Activated CD8-positive, alpha-beta T cell treated with anti-CD3 and anti-CD28 coated beads for 36 hours (primary cell): ENCODE measurements at places on chromosomes 13 and 19. TPM values are rescaled to one million over a fixed set of nuclear protein-coding genes. Genes with fewer than 3 reads are reported as not detected.

Gene ANGPTL8
- not detected for total RNA-seq

Gene ZNF737
- total RNA-seq: 14.0 TPM

- no peak for DNase-seq
Observed at GRCh38 chr13:112115403-112116091, 48.6 kb downstream of the SOX1 start.

Gene S1PR2
- total RNA-seq: 6.3 TPM

- no peak for DNase-seq
Observed at GRCh38 chr19:38921420-38922274, 8.9 kb downstream of the SARS2 start.

Gene ZNF610
- total RNA-seq: 1.4 TPM

Gene ZNF813
- 7.8 TPM for total RNA-seq

Gene DENND1C
- 58.2 TPM for total RNA-seq

Gene RNF17
- total RNA-seq: not detected

Gene ZNF135
- total RNA-seq: 1.4 TPM

DNA sequence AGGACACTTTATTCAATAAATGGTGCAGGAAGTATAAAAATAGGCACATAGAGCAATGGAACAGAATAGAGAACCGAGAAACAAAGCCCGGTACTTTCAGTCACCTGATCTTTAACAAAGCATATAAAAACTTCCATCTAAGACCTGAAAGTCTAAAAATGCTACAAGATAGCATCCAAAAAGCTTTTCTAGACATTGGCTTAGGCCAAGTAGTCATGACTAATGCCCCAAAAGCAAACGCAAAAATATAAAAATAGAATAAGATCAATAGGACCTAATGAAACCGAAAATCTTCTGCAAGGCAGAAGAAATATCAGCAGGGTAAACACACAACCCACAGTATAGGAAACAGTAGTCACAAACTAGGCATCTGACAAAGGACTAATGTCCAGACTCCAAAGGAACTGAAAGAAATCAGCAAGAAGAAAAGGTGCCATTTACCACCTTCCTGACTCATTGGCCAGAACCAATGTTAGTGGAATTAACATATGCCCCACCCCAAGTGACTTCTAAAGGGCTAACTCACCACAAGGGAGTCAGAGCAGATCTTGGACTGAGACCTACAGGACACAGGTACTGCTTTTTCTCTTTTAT, 40.8 kb upstream of the CEACAM21 start:
- no peak for DNase-seq

DNA sequence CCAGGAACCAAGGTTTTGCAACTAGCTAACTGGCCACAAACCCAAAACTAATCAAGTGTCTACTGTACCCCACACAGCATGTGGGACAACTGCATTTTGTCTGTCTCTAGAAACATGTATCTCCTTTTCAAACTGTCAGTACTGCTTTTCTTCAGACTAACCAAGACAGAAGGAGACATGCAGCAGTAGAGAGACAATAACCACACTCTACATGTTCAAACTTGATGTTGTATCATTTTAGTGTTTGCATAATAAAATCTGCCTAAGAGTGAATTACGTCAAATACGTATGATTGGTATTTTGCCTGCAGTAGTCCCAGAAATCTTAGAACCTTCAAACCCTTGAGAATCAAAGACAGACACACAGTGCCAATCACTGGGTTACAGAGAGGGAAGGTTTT, 22.0 kb upstream of the FREM2 start:
- no peak for DNase-seq

- DNase-seq: no peak
Observed at GRCh38 chr13:20161951-20162300, 1.1 kb upstream of the GJA3 start.

- DNase-seq: no peak
Observed at GRCh38 chr19:53662209-53662608, 30.4 kb downstream of the DPRX start.

DNA sequence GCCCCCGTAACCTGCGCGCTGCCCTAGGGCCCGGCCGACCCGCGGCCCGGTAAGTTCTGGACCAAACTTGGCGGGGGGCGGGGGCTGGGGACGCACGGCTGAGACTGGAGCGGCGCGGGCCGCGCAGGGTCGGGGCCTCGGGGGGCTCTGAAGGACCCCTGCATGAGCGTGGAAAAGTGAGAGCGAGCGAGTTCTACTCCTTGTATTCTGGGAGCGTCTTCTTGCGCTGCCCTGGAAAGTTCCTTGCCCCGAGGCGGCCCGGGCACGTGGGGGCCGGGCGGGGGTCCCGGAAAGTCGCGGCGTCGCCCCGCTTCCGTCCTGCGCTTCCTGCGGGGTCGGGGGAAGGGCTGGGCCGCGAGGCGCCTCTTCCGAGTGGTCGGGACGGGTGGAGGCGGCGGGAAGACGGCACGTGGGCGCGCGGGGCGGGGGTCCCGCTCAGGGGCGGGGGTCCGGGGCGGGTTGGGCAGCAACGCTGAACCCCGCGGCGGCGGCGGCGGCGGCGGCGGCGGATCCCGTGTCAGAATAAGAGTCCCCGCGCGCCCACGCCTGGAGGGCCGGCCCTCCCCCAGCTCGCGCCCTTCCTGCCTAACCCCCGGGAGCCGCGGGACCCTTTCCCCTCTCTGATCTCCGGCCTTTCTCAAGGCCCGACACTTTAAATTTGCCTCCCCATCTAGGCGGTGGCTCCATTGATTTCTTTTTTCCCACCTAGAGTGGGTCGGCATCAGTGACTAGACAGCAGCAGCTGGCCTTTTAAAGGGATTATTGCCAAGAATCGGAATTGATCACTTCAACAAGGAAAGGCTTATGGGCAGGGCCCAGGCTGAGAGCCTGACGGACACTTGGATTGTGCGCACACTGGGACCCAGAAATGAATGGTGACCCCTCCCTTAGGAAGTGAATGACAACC, 749 bp downstream of the GATAD2A start:
- peak; percentile 74 for DNase-seq

DNA sequence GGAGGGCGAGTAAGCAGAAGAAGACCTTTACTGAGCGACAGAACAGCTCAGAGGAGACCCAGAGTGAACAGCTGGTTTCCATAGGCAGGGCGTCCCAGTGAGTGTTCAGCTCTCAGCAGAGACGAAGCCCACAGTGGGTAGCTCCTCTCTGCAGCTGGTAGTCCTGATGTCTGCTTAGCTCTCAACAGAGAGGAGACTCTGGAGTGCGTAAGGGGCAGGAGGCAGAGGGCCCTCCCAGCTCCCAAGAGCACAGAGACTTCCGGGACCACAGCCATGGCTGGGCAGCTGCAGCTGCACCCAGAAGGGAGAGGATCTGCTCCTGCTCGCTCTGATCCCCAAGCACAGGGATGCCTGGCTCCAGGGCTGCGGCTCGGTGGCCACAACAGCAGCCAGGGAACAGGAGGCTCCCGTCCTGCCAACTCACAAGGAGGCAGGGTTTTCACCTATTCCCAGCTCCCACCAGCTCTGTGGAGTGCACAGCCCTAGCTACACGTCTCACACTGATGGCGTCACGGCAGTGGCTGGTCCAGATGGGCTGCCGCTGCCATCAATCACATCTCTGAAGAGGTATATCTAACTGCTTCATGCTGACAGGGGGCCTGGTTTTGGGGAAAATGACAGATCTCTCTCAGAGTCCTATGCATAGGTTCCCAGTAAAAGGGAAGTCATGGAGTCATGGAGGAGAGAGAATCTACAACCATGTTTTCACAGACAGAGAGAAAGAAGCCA, 2660.1 kb upstream of the PCDH20 start:
- no peak for DNase-seq

GRCh38 chr19:31346184-31347059, 2.8 kb downstream of the TSHZ3 start:
- DNase-seq: no peak

DNA sequence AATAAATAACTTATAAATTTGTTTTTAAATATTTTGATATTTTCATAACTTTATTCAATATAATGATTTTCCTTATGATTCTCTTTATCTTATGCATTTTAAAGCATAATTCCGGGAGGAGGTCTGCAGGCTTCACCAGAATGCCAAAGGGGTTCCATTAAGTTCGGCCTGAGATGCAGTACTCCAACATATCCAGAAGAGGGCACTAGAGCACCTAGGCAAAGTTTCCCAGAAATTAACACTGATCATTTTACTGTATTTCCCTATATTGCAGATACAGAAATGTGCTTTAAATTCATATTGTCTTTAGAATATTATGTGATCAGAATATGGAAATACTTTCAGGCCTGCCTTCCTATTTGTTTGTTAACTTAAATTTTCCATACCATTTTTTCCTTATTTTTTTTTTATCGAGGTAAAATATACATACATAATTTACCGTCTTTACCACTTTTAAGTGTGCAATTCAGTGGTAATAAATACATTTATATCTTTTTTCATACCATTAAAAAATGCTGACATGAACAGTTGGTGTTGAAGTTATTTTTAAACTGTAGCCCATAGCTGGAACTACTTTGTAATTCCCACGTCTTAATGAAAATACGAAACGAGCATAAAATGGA, 58.9 kb upstream of the TM9SF2 start:
- DNase-seq: peak; percentile 60

Gene SPTBN4
- 2.3 TPM for total RNA-seq

Gene SIGLEC8
- not detected for total RNA-seq

Gene DHX34
- 14.2 TPM for total RNA-seq

DNA sequence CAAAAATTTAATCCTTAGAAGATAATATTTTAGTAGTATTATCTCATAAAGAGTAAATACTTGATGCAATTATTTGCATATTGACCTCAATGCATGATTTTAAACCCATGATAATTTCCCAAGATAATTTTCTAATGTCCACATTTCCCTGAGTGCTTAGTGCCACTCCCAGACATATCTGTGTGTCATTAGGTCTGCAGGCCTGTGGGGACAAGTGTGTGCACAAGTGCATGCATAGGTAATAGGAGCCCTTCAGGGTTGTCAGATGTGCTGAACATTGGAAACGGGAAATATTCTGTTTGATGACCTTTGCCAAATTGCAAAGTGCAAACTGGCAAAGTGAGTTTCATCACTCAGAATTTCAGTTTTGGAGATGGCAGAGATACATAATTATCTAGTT, 369.9 kb downstream of the KLF5 start:
- no peak for DNase-seq

Gene PTOV1
- 87.4 TPM for total RNA-seq

DNA sequence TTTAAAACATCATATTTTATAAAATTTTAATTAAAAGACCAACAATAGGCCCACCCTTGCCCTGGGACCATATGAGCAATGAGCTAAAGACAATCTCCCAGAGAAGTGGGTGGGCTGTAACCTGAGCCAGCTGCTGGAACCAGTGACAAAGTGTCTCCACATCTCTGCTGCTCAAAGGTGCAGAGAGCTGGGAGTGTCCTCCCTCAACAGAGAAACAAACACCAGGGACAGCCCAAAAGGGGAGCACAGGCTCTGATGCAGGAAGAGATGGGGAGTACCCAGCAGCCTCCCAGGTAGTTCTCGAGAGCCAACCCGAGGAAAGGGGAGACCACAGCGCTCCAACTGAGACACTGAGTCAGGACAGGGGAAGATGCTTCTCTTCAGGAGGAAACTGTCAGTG, 39.1 kb downstream of the DOCK9 start:
- DNase-seq: no peak

DNA sequence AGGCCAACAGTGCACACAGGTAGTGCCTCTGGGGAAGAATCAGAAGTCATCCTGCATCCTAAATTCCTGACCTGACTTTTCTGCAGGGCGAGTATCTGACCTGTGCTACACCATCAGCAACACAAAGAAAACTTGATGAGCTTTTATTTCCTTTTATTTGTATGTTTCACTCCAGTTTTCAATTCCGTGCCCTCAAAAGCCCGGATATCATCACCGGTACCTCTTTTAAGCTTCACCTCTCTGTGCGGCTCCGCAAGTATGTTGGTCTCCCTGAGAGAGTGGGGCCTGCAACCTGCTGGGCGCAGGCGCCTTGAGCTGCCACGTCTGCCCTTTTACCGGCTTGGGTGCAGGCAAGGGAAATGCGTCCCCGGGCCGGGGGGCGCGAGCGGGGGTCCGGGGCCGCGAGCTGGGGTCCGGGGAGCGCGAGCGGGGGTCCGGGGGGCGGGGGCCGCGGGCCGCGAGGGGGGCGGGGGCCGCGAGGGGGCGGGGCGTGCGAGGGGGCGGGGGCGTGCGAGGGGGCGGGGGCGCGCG, 4.3 kb upstream of the DUXA start:
- peak; percentile 48 for DNase-seq

Gene TNNT1
- total RNA-seq: not detected

- peak; percentile 30 for DNase-seq
Observed at GRCh38 chr13:98528663-98529064, 48.2 kb downstream of the STK24 start.

DNA sequence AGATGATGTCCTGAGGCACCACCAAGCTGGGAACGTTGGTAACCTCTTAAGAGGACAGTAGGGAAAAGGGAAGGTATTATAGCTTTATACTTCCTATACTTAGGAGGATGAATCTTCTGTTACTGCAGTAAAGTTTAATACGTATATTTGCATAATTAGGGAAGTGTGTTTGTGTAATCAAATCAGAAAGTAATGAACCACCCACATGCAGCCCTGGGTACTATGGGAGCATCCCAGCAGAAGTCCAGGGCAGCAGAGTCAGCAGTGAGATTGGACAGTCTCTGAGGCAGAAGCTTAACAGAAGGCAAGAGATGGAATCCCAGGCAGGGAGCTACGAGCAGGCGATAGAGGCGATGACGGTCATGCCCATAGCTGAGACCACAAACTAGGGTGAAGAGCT, 12.5 kb downstream of the SAFB start:
- no peak for DNase-seq

- no peak for DNase-seq
Observed at GRCh38 chr13:37456506-37456905, 142.1 kb downstream of the POSTN start.

- DNase-seq: no peak
Observed at GRCh38 chr13:75038393-75039113, 443.4 kb downstream of the TBC1D4 start.
